ENCODE measurements at places on chromosomes 1 and 21. TPM values are rescaled to one million over a fixed set of nuclear protein-coding genes. Genes with fewer than 3 reads are reported as not detected.

Gene DDAH1
- 14.3 TPM for total RNA-seq

Gene RHCE
- not detected for total RNA-seq

Gene SPATA46
- total RNA-seq = not detected

Gene HENMT1
- total RNA-seq = 8.7 TPM

Gene TLCD4
- 20.9 TPM for total RNA-seq

Gene HTR6
- not detected for total RNA-seq

Gene CD48
- total RNA-seq = 8.4 TPM

All from subcutaneous adipose tissue (tissue), 4 donors.